ENCODE measurements at places on chromosomes 4 and X. TPM values are rescaled to one million over a fixed set of nuclear protein-coding genes. Genes with fewer than 3 reads are reported as not detected.

DNA sequence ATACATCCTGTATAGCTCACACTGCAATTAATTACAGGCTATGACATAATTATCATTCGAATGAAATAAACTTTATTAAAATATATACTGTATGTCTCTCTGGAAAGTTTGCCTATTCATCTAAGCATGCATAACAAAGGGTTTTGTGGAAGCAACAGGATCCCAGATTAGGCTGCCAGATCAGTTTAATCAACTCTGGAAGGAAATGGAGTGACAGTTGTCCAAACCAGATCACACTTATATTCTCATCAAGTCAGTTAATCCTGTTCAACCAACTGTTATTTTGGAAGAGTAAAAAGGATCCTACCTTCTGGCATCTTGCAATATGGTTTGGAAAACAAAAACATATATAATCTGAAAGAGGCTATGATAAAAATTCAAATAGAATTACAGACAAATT, 312.2 kb downstream of the FAT4 start:
- DNase-seq = no peak

DNA sequence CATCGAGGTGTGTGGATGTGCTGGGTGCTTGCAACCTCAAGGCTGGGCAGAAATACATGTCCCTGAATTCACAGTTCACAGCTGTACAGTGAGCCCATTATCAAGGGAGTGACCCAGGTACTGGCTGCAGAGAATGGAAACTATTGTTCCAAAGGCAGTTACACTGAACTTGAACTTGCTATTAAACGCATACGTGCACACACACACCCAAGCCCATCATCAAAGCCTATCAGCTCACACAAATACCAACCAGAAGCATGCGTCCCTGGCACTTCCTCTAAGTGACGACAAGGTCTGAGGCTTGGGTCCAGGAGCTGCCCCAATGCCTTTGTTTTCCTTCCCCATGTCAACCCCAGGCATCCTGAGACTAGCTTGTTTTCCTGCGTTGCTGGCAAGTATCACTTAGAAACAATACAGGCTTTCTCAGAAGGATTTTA, 88.6 kb downstream of the IRF2 start:
- no peak for DNase-seq

GRCh38 chr4:16627999-16628398, 270.4 kb downstream of the LDB2 start:
- DNase-seq = no peak

- no peak for DNase-seq
These were observed 25.9 kb upstream of the FGFR3 start for GRCh38 chr4:1767061-1767769.

GRCh38 chrX:55794405-55794804, 76.9 kb downstream of the RRAGB start:
- DNase-seq = no peak

GRCh38 chr4:3485011-3485791, 22.1 kb downstream of the DOK7 start:
- DNase-seq = no peak

- no peak for DNase-seq
These were observed 21.7 kb upstream of the CD40LG start for GRCh38 chrX:136626237-136626636.

CT55 gene
- polyA plus RNA-seq = 0.20 TPM

ADH7 gene
- not detected for polyA plus RNA-seq

AFP gene
- 1,253 TPM for polyA plus RNA-seq

STARD8 gene
- 18.4 TPM for polyA plus RNA-seq

P2RY4 gene
- not detected for polyA plus RNA-seq

SPANXD gene
- polyA plus RNA-seq = not detected

- DNase-seq = no peak
These were observed 59.2 kb upstream of the PARM1 start for GRCh38 chr4:74873545-74874301.

DNA sequence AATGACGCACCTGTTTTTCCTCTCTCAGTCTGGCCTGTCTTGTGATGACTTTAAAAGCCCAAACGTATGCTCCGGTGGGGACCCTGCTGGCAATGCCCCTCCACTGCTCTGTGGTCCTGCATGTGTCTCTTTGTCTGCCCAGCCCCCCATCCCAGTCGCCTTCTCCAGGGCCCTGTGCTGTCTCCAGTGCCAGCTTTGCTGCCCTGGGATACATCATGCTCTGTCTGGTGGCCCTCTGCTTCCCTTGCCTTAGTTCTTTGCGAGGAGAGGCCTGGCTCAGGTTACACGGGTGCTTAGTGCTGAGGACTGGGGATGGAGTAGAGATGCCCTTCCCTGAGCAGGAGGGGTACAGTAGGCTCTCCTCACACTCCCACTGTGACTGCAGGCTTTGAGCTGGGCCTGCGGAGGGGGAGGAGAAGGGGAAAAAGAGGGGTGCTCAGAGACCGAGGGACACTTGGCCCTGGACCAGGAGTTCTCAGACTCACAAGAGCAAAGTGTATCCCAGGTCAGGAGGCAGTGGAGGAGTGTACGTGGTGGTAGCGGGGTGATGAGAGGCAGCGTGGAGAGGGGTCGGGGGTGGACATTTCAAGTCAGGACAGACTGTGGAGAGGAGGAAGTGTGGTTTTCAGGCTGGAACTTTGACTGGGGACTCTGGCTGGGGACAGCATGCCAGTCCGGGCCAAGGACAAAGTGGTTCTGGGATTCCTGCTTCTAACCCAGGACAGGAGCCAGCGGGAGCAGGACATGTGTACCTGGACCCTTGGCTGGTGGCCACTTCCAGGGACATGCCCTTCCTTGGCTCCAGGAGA, 2.8 kb downstream of the APLN start:
- no peak for DNase-seq

DNA sequence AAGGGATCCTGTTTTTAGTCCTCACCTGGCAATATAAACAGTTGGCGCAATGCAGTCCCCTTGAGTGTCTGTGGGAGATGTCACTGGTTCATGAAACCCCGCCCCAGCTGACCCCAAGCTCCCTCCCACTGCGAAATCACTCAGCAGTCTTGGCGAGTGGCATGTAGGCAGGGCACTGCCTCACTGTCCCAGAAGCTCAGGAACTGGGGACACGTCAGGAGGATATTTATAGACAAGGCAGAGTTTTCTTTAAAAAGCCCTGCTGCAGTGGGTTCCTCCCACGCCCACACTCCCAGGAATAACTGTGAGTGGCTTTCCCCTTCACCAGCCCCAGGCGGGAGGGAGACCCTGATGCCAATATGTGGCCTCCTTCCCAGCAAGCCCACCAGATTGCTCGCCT, 44.3 kb upstream of the PPP2R2C start:
- DNase-seq = no peak

DNA sequence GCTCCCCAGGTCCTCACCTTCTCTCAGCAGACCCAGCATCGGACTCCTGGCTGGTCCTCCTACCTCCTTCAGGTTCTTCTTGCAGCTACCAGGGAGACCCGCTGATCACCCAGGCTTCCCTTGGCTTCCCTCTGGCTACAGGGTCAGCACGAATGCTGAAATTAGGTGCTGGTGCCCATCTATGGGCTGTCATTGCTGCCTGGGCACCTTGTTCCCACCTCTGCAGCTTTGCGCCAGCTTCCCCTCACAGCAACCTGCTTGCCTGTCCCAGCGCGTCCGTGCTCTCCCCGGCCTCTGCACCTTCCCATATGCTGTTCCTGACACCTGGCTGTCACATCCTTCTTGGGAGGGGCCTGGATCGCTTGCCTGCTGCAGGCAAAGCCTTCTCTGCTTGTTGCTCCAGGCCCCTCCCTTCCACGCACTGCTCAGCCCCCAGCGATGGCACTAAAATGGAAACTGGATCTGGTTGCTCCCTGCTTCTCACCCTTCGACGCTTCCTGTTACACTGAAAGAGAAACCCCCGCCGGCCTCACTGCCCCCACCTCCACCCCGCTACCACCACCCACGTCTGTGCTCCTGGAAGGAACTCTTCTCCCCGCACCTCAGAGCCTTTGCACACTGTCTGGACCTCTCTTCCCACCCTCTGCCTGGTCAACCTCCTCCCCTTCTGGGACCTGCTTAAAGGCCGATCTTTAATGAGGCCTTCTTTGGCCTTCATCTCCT, 22.2 kb downstream of the C4orf50 start:
- no peak for DNase-seq

- no peak for DNase-seq
These were observed 22.2 kb downstream of the AKAP14 start for GRCh38 chrX:119917877-119918276.

GRCh38 chrX:109125304-109125703, 356.6 kb downstream of the GUCY2F start:
- no peak for DNase-seq

VCX3A gene
- polyA plus RNA-seq = not detected

SLC2A9 gene
- polyA plus RNA-seq = 11.3 TPM

SERPINA7 gene
- 0.28 TPM for polyA plus RNA-seq

MAGEB18 gene
- polyA plus RNA-seq = not detected

GRCh38 chr4:158823461-158823873, 54.6 kb downstream of the FNIP2 start:
- no peak for DNase-seq

- DNase-seq = no peak
These were observed 243.8 kb upstream of the JADE1 start for GRCh38 chr4:128565565-128566186.

KIF4A gene
- 20.1 TPM for polyA plus RNA-seq
